Stimulated activated CD8-positive, alpha-beta memory T cell treated with anti-CD3 and anti-CD28 coated beads, Interleukin-7, amount 100 ng/mL, for 1 hour (primary cell): ENCODE measurements at places on chromosomes 1 and 21.

- DNase-seq = no peak
These were observed 35.4 kb upstream of the ARF1 start for GRCh38 chr1:228047183-228047466.

- DNase-seq = no peak
These were observed 76.0 kb upstream of the SLC35F3 start for GRCh38 chr1:233828480-233828879.

DNA sequence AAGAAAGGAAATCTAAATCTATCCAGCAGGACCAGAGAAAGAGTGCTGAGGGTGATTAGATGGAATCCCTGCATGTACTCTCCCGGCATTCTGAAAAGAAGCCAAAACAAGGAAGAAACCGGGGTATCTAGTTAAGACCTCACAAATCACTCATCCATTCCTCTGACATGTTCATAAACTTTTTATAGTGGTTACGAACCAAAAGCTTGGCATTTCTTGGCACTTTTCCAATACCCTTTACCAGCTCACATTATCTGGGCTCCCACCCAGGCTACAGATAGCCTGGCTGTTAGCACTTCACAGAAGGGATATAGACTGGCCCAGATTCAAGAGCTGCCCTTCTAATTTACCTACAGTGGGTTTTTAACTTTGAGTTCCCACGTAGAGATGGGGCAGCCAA is 1.8 kb upstream of the C1orf74 start:
- no peak for DNase-seq

DNA sequence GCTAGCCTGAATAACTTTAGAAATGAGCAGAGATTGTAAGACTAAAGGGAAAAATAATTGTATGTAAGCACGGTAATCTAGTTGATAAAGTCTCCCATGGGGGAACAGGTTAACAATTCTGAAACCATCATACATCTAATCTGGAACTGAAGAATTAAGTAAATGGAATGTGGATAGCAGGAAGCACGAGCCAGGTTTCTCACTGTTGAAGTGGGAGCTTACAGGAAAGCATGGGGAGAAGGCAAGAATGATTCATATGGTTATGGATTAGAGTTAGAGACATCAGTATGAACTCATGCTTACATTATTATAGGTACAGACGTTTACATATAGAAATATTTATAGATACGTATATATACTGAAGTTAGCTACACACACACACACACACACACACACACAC is 83.0 kb downstream of the LEPR start:
- no peak for DNase-seq

- no peak for DNase-seq
These were observed 26.1 kb downstream of the PKP1 start for GRCh38 chr1:201309416-201309815.

- DNase-seq = no peak
These were observed 33.6 kb upstream of the GNG5 start for GRCh38 chr1:84539972-84540371.

- DNase-seq = no peak
These were observed 20.8 kb upstream of the COG2 start for GRCh38 chr1:230621324-230622030.

DNA sequence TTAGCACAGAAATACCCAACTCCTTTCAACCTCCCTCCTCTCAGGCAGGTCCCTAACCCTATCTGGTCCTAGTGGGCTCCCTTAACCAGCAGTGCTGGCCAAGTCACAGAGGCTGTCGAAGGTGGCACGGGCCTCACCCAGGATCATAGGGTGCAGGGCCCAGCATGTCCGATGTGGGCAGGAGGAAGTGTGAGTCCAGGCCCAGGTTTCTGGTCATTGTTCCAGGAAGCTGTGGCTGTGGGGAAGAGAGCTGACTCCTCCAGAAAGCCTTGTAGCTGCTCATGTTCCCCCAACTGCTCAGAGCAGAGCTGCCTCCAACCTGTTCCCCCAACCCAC is 2.4 kb downstream of the CCDC17 start:
- DNase-seq = no peak

GRCh38 chr1:66351478-66351877 is 182.5 kb upstream of the SGIP1 start:
- DNase-seq = no peak

GRCh38 chr1:244435562-244436205 is 16.0 kb downstream of the ADSS2 start:
- no peak for DNase-seq

- DNase-seq = no peak
These were observed 15.1 kb downstream of the MCL1 start for GRCh38 chr1:150564051-150564991.

GRCh38 chr1:240663169-240663879 is 51.4 kb upstream of the GREM2 start:
- DNase-seq = no peak

- peak; percentile 10 for DNase-seq
These were observed 884 bp downstream of the H3-3A start for GRCh38 chr1:226063224-226063976.

DNA sequence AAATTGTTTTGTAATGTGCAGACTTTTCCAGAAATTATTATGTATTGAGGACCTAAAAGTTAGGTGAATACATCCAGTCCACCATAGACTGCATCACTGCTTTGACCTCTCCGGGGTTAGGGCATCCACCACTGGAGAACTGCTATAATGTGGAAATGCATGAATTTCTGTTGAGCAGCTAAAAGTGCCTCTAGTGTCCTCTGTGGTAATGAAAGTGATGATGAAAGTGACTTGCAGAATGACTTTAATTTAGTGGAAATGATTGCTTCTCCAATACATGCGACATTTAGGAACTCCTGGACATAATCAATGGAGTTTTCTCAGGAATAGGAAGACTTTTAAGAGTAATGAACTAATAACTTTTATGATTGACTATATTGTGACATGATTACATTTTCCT is 170.8 kb downstream of the LBR start:
- no peak for DNase-seq

DNA sequence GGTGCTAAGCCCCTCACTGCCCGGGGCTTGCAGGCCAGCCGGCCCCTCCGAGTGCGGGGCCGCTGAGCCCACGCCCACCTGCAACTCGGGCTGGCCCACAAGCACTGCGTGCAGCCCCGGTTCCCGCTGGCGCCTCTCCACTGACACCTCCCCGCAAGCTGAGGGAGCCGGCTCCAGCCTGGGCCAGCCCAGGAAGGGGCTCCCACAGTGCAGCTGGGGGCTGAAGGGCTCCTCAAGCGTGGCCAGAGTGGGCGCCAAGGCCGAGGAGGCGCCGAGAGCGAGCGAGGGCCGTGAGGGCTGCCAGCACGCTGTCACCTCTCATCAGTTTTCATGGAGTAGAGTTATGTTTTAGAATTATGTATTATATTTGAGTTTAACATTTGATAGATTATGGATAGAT is 176.5 kb upstream of the FAM78B start:
- no peak for DNase-seq

GRCh38 chr1:30253361-30253760 is 470.0 kb downstream of the MATN1 start:
- no peak for DNase-seq

DNA sequence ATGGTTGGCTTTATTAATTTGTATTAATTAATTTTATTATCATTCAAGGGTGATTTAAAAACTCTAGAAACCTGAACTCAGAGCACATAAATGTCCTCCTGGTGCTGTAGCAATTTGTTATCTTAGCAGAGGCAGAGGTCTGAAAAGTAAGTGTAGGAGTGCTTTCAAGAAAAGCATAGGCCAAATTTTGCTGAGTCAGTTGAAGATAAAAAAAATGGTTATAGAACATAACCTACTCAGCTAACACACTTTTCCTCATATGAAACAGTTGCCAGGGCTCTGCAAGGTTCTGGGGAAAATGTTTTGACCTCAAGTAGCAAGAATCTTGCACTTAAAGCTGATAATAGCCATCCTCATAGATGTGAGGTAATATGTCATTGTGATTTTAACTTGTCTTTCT is 53.5 kb upstream of the CHODL start:
- no peak for DNase-seq

- DNase-seq = no peak
These were observed 1.0 kb downstream of the SMYD2 start for GRCh38 chr1:214281720-214282629.

- DNase-seq = no peak
These were observed 69.6 kb downstream of the DUSP10 start for GRCh38 chr1:221672239-221672645.

- DNase-seq = no peak
These were observed 142.1 kb upstream of the BRINP3 start for GRCh38 chr1:190619724-190620123.

DNA sequence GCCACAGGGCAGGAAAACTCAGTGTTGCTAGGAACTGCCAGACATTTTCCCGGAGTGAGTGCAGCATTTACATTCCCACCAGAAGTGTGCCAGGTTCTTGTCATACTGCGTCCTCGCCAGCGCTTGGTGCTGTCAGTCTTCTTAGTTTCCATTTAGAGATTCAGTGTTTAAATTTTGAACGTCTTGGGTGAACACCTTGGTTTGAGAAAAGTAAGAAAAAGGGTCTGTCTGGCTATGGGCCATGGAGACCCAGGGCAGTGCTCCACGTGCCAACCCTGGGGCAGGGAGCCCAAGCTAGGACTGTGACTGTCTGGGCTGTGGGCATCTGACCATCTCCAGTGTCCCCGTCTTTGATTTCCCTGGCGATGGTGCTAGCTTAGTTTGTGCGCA is 16.0 kb downstream of the IBA57 start:
- DNase-seq = no peak

- DNase-seq = no peak
These were observed 4.8 kb upstream of the GPR37L1 start for GRCh38 chr1:202117898-202118371.

DNA sequence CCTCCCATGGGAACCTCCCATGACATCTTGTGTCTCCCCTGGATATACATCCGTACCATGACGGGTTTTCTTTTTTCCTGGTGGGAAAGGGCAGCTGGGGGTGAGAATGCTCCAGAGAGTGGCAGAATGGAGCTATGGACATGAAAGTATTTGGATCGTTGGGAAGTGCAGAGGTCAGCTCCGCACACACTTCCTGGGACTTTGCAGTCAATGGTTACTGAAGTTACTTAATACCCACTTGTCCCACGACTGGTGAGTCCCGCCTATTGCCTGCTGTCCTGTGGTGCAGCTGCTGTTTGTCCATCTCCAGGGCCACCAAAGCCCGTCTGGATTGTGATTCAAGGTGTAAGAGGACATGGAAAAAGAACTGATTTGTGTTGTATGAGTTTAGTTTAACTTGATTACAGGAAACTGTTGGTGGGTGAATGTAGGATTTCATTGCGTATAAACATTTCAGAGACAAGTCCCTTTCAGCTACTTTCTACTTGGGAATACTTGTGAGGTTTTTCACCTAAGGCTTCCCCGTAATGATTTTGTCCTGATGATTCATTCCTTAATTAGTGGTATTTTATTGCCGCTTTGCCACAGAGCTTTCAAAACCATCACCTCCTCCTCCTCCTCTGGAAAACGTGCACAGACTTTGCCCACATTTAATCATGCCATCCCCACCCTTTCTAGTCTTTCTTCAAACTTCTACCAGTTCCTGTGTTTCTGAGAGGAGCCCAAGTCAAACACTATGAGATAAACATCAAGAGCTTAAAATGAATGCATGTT is 308.8 kb downstream of the KIF26B start:
- DNase-seq = no peak

GRCh38 chr1:114982251-114982650 is 47.4 kb upstream of the TSHB start:
- no peak for DNase-seq

- no peak for DNase-seq
These were observed 107.6 kb downstream of the GLUL start for GRCh38 chr1:182283746-182284544.

DNA sequence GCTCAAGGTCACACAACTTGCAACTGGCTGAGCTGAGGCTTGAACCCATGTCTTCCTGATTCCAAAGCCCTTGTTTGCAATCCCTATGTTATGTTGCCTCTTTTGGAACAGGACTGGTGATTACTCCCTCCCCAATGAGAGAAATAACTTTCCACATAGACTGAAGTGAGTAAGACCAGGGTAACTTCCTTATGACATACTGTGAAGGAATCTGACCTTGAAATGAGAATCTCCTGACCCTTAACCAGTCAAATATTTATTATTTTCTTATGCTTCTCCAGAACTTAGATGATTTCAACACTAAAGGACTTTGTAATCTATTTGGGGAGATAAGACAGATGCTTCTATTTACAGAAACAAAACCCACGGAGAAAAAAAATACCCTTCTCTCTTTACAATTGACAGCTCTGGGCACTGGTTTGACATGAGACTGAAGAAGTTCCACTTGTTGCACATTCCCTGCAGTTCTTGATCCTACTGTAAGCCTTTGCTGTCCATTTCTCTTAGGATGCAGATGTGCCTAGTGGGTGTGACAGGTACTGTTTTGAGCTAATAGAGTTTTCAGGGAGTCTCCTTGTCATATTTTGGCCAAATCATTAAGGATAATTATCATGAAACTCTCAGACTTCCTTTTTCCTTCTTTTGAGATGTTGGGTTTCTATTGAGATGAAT is 3.9 kb upstream of the RPTN start:
- DNase-seq = no peak

DNA sequence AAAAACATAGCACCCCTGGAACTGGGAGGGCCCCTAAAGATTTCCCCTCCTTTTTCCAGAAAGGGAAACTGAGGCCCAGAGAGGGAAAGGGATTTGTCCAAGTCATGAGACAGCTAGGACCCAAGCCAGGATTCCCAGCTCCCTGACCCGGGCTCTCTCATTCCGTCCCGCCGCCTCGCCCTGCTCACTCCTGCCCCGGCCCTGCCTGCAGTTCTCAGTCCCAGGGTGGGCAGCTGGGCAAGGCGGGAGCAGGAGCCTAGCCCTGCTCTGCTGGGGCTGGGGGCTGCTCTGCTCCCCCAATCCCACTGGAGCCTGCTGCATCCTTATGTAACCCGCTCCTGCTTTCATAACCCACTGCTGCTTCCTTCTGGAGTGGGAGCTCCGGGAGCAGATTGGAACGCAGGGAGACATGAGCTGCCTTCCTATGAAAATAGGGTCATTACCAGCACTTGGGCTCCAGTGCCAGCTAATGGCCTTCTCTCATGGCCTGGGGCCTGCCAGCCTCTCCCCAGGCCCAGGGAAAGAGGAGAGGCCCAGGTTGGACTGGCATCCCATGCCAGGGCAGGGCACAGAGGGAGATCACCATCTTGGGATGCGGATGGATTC is 84.5 kb downstream of the CAMK2N1 start:
- DNase-seq = no peak

DNA sequence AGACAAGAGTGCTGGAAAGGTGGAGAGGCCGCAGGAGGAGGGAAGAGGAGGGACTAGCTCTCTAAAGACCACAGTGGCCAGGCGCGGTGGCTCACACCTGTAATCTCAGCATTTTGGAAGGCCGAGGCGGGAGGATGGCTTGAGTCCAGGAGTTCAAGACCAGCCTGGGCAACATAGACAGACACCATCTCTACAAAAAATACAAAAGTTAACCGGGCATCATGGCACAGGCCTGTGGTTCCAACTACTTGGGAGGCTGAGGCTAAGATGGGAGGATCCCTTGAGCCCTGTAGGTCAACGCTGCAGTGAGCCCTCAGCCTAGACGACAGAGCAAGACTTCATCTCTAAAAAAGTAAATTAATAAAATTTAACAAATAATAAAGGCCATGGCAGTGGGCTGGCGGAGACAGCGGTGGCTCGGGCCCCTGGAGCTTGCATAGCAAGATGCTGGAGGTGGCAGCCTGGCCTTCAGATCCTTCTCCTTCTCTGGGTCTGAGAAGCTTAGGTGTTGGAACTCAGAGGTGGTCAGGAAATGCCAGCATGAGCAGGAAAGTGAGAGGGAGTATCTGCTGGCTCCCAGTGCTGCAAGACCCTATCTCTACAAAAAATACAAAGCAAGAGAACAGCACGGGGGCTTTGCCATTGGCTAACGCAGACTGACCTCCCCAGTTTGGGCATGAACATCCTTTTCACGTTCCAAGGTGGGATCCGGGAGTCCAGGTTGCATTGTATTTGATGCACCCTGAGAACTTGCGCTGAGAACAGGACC is 10.7 kb downstream of the WNT3A start:
- DNase-seq = no peak

GRCh38 chr1:55353707-55354620 is 138.8 kb upstream of the USP24 start:
- DNase-seq = no peak
